ENCODE measurements at places on chromosomes 4 and X. TPM values are rescaled to one million over a fixed set of nuclear protein-coding genes. Genes with fewer than 3 reads are reported as not detected.

Gene FRG1
- total RNA-seq: 36.5 TPM

Gene MTNR1A
- 0.33 TPM for total RNA-seq

Gene SH3RF1
- total RNA-seq: 9.0 TPM

Gene XK
- total RNA-seq: 0.39 TPM

Gene GPRASP2
- 5.9 TPM for total RNA-seq

Gene EOLA2
- 58.6 TPM for total RNA-seq

Gene KIF4A
- total RNA-seq: 23.9 TPM

Gene TMSB15A
- 0.73 TPM for total RNA-seq

Gene BRCC3
- total RNA-seq: 24.5 TPM

Gene PF4V1
- not detected for total RNA-seq

Gene CPLX1
- total RNA-seq: 0.62 TPM

Gene CNGA2
- not detected for total RNA-seq

Gene NPY1R
- total RNA-seq: 0.17 TPM

Gene TAF7L
- total RNA-seq: 0.16 TPM

Gene NLRP2B
- total RNA-seq: not detected

Gene BEX3
- 246 TPM for total RNA-seq

Gene FOXO4
- 1.4 TPM for total RNA-seq

Gene PLAC8
- 0.90 TPM for total RNA-seq

Gene JCHAIN
- total RNA-seq: 0.46 TPM

Gene ODAPH
- total RNA-seq: not detected

Gene DNASE1L1
- 31.7 TPM for total RNA-seq

Gene ATP7A
- total RNA-seq: 2.5 TPM

Gene VCX3B
- not detected for total RNA-seq

Gene USP38
- total RNA-seq: 8.9 TPM

Gene SLC49A3
- 0.15 TPM for total RNA-seq

Gene PAGE5
- total RNA-seq: not detected

Gene MAGEA2B
- not detected for total RNA-seq

Gene ZMAT1
- total RNA-seq: 0.08 TPM

Gene KCTD8
- total RNA-seq: not detected

Gene F11
- total RNA-seq: not detected

Gene PPP4R3C
- not detected for total RNA-seq

Gene IBSP
- not detected for total RNA-seq

Gene NAA15
- total RNA-seq: 23.4 TPM

Gene ZFP92
- total RNA-seq: 0.54 TPM

Gene GABRG1
- not detected for total RNA-seq

Gene CYSLTR1
- total RNA-seq: not detected

Gene NOX1
- total RNA-seq: not detected

Gene UGT2A3
- total RNA-seq: 0.09 TPM

Gene HSD17B13
- 0.08 TPM for total RNA-seq

Gene SMPX
- not detected for total RNA-seq

Gene SULT1E1
- total RNA-seq: not detected

Gene EXOC1
- 21.3 TPM for total RNA-seq

Gene TLR3
- total RNA-seq: 0.44 TPM

Gene MAGEA12
- total RNA-seq: 0.17 TPM

Measured in A549 treated with CORT108297 at 1 μM for 4 hours (cell line).